Mucosa of gallbladder (tissue), 1 donor: ENCODE measurements at places on chromosomes 7 and 10. TPM values are rescaled to one million over a fixed set of nuclear protein-coding genes. Genes with fewer than 3 reads are reported as not detected.

DNA sequence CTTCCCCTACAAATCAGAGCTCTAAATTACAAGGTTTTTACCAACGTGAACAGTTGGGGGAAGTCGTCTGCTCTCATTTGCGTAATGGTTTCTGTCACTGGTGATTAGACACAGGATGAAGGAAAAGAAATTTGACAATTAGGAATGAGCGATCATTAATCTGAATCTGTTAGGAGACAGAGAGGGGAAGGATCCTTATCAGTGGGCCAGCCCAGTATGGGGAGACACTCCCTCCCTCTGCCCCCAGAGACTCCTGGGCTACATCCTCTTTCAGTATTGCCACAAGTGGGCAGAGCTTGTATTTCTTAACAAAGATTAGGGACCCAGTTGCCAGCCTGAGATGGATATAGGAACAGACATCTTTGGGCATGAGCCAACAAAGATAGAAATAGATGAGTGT lies 15.5 kb downstream of the HIF1AN start:
- no peak for DNase-seq

Gene NXPH1
- 0.95 TPM for total RNA-seq

Gene SYT15
- 1.4 TPM for total RNA-seq

GRCh38 chr10:115883372-115883771 lies 389.6 kb downstream of the GFRA1 start:
- DNase-seq: no peak

DNA sequence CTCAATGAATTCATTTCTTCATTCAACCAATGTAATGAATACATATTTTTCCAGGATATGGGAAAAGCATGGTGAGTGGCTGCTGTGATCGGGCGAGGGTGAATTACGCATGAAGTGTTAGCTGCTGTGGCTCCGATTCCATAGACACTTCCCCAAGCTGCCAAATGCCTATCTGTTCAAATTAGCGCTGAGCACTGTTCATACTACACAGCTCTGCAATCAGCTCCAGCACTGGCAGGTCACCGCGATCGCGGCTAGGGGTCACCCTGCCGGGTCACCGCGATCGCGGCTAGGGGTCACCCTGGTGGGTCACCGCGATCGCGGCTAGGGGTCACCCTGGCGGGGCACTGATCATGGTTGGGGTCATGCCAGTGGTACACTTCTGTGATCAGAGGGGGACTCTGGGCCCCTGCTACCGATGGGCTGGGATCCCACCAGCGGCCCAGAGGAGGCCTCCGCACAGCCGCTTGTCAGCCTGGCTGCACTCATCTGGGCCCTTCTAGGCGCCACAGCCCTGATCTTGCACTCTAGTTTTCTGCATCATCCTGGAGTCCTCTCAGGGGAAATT lies 49.3 kb downstream of the JAKMIP3 start:
- no peak for DNase-seq

DNA sequence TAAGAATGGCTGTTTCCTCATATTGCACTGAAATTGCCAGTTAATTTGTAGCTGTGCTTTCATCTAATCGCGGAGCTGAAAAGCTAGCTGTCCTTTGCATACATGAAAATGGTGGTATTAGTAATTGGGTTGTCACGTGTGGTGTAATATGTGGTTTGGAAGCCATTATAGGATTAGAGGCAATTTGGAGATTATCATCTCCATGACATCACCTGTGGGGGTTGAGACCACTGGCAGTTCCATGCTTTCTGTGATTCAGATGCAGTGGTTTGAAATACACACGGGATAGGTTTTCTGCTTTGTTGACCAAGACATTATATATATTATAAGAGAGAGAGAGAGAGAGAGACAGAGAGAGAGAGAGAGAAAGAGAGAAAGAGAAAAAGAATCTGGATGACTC lies 180.8 kb downstream of the RAB11FIP2 start:
- no peak for DNase-seq

GRCh38 chr7:149846436-149847046 lies 8.4 kb downstream of the ZNF862 start:
- DNase-seq: no peak

DNA sequence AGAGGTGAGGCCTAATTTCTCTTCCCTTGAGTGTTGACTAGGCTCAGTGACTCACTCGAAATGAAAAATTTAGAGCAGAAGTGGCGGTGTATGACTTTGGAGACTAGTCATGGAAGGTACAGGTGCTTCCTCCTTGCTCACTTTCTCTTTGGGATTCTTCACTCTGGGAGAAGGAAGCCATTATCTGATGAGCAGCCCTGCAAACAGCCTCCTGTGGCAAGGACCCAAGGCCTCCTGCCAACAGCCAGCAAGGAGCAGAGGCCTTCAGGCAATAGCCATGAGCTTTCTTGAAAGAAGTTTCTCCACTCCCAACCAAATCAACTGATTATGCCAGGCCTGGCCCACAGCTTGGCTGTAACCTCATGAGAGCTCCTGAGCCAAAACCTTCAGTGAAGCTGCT lies 369.6 kb upstream of the VWC2 start:
- no peak for DNase-seq

GRCh38 chr10:113519681-113520115 lies 33.2 kb upstream of the HABP2 start:
- no peak for DNase-seq

DNA sequence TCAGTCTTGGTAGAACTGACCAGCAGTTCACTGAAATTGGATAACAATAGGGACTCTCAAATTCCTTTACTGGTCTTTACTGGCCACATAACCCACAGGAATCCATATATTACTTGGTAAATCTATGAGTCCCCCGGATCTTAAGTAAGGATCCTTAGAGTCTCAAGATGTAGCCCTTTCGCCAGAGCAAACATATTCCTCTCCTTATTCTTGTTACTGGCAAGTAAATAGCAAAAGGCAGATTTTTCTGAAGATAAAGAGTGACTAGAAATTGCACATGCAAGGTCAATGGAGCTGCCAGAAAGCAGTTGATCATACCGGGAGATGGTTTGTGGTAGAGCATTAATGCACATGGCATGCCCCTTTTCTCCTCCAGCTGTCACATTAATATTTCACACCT lies 283.0 kb downstream of the HDAC9 start:
- DNase-seq: no peak

Gene FANK1
- total RNA-seq: 5.3 TPM

- DNase-seq: no peak
Observed at GRCh38 chr10:109953766-109954165, 30.5 kb upstream of the XPNPEP1 start.

- DNase-seq: no peak
Observed at GRCh38 chr10:86256690-86257315, 109.8 kb downstream of the GRID1 start.

Gene ZP3
- 5.6 TPM for total RNA-seq

DNA sequence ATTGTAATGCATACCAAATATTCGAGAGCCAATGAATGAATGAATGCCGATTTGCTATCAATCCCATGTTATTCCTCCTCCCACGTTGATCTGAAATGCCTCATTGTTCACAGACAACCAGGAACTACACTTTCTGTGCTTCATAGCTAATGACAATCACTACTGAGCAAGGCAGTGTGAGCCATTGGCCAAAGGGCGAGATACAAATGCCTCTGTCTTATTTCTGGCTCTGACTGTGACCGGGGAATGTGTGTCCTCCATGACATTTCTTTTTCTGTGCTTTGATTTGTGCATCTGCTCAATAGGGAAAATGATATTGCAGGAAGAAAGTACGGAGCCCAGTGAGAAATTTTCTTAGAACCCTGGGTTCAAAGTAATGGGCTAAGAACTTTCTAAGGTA lies 217.1 kb downstream of the CXCL12 start:
- DNase-seq: no peak

DNA sequence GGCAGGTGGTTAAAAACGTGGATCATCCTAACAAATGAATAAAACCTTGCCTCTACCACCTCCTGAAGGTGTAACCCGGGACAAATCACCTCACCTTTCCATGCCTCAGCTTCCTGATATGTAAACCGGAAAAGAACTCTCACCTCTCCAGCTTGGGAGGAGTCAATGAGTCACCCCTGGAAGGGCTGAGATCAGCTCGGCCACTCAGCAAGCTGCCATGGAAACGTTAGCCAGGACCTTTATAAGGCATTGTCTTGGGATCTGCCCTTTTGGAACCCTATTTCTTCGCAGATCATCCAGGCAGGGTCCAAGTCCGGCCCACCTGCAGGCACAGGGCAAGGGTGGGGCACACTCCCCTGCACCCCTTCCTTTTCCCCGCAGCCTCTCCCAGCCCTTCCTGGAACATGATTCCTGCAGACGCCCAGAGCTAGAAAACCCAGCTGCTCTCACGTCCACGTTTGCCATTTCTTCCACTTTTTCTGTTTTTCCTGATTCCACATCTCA lies 81.6 kb upstream of the PFKP start:
- DNase-seq: peak; percentile 74

DNA sequence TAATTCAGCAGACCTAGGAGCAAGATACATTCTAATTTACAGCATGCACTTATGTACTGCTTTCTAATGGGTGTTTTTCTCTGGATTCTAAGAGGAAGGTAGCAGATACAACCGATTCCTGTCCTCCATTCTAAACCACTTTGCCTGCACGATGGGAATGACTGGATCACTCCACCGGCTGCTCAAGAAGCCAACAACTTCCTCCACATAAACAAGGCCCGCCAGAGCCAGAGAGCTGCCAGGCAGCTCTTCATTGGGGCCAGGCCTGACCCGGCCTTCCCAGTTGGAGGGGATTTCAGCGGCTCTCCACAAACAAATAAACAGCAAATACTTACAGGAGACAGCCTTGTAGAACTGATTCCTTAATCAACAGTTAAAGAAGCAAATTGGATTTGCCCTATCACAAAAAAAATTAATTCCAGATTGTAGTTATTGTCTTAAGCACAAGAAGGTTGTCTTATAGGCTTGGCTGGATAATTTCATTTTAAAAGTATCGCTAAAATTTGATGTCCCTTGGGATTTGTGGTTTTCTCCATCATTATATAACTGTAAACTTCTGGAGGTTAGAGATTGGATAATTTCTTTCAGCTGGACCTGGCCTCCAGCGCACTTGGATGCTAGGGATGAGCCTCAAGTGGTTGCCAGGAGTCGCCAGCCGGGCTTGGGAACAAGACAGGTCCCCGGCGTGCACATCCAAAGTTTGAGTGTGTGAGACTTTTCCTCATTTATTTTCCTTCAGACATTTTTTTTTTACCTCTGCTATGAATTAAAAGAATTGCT lies 20.9 kb downstream of the EBF3 start:
- no peak for DNase-seq

- DNase-seq: no peak
Observed at GRCh38 chr10:69276503-69276902, 1.8 kb upstream of the HK1 start.

DNA sequence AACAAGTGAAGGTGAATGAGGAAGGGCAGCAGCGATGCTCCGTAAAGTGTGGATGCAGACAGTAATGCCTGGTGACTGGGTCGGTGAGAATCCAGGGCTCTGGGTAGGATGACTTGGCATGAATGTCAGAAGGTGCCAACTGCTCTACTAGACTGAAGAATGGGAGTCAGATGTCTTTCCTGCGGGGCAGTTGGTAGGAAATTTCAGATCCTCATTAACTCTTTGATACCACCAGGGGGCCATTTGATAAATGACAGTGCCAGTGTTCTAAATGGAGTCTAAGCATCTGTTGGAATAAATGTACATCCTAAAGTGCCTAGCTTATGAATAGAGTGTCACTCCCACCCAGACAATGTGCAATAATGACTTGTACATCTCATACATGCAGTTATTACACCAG lies 462.0 kb downstream of the GRM8 start:
- no peak for DNase-seq

DNA sequence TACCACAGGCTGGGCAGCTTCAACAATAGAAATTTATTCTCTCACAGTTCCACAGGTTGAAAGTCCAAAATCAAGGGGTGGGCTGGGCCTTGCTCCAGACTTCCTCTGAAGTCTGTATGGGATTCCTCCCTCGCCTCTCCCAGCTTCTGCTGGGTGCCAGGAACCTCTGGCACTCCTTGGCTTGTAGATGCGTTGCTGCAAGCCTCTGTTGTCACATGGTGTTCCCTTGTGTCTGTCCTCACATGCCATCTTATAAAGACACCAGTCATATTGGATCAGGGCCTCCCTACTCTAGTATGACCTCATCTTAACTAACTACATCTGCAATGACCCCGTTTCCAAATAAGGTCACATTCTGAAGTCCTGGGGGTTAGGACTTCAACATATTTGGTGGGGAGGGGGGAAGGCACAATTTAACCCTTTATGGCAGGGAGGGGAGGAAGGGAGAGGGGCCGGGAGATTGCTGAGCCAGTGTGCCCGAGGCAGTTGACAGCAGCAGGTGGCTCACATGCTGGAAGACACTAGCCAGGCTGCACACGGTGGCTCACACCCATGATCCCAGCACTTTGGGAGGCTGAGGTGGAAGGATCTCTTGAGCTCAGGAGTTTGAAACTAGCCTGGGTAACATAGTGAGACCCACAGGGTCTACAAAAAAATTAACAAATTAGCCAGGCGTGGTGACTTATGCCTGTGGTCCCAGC lies 18.8 kb downstream of the ZNF282 start:
- no peak for DNase-seq

Gene NRP1
- total RNA-seq: 76.2 TPM

Gene CALHM3
- not detected for total RNA-seq

- DNase-seq: no peak
Observed at GRCh38 chr10:43970717-43971116, 322.0 kb upstream of the ZNF32 start.

Gene MEST
- 18.6 TPM for total RNA-seq

Gene TAS2R5
- total RNA-seq: 1.2 TPM

- DNase-seq: no peak
Observed at GRCh38 chr7:99027841-99028240, 116.1 kb downstream of the SMURF1 start.

DNA sequence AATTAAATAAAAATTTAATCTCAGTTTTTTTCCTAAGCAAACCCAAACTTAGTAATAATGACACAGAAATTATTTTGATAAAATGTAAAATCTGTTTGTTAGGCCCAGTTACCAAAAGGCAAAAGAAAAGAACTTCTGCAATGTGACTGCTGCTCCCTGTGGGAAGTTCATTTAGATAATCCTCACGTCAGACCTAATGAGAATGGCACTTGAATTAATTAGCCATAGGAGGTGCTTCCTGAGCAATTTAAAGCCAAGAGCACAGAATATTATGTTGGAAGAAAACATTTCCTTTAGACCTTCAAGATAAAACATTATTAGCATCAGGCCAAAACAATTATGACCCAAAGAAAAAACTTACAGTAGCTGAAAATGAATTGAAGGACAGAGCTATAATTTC lies 19.4 kb downstream of the SPAM1 start:
- no peak for DNase-seq

Gene SEC61A2
- 8.7 TPM for total RNA-seq
